ENCODE measurements at places on chromosomes 1 and 21.

- peak; percentile 81 for DNase-seq
These were observed 99.5 kb upstream of the BMP8A start for GRCh38 chr1:39391691-39392679.

GRCh38 chr1:92929461-92929860 lies 31.8 kb downstream of the DIPK1A start:
- DNase-seq, result no peak

GRCh38 chr1:60041783-60042182 lies 31.8 kb downstream of the C1orf87 start:
- DNase-seq, result no peak

GRCh38 chr1:200862713-200863415 lies 9.9 kb upstream of the GPR25 start:
- DNase-seq, result no peak

DNA sequence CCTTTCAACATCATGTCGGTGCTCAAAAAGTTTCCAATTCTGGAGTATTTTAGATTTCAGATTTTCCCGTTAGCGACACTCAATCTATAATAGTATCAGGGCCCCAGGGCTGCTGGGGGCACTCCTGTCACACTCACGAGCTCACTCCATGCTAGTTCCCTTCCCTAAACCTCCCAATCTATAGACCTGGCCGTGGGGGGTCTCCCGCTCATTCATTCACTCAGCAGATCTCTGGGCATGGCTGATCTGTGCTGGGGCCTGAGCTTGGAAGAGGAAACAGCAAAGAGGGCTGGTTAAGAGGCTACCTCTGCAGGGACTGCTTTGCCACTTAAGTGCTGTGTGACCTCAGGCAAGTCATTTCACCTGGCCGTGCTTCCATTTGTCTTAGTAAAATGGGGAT lies 46.8 kb upstream of the LAPTM5 start:
- no peak for DNase-seq

DNA sequence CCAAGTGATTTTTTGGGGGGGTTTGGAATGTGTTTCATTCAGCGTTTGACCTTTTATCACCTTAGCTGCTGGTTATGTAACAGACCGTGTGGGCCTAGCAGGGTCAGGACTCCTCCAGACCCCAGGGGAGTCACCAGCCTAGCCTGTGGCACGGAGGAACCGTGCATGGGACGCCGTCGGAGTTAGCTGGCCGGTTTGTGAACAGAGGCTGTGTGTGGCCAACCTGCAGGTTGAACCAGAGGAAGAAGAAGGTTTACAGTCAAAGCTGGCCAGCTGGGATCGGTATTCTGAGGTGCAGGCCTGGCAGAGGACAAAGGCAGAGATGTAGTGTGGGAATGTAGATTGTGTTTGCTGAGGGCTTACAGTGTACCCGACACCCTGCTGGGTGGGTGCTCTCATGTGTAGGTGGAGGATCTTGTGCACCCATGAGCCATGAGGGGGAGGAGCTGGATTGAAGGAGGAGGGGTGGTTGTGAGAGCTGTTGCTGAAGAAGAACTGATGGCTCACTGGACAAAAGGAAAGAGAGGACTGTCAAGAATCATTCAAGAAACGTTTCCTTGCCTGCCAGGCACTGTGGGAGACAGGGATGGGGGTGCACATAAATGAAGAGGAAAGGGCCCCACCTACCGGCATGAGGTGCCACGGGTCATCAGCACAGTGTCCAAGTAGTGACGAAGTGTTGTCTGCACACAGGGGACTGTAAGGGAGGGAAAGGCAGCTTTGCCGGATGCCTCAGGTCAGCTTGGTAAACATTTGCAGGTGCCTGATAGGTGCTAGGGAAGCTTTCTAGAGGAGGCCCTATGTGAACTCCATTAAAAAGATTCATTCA lies 40.0 kb upstream of the PWP2 start:
- DNase-seq, result no peak

GRCh38 chr21:35275776-35276175 lies 226.7 kb upstream of the RUNX1 start:
- no peak for DNase-seq

- no peak for DNase-seq
These were observed 870.5 kb upstream of the CXADR start for GRCh38 chr21:16642353-16642752.

GRCh38 chr1:244388961-244389360 lies 62.7 kb downstream of the ADSS2 start:
- no peak for DNase-seq

GRCh38 chr1:4006676-4007374 lies 106.8 kb upstream of the C1orf174 start:
- no peak for DNase-seq

DNA sequence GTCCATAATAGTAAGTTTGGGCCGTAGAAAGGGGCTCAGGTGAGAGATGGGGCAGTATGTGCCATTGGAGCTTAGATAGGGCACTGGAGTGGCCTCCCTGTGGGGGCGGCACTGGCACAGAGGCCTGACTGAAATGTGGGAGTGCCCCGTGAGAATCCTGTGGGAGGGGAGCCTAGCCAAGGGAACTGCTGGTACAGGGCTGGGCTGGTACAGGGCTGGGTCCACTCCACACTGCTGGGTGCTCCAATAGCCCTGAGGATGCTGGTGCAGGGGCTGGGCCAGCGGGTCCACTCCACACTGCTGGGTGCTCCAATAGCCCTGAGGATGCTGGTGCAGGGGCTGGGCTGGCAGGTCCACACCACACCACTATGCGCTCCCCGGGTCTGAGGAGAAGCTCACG lies 44.8 kb upstream of the PWP2 start:
- DNase-seq, result no peak

GRCh38 chr1:200368556-200368955 lies 41.3 kb downstream of the ZNF281 start:
- DNase-seq, result no peak

DNA sequence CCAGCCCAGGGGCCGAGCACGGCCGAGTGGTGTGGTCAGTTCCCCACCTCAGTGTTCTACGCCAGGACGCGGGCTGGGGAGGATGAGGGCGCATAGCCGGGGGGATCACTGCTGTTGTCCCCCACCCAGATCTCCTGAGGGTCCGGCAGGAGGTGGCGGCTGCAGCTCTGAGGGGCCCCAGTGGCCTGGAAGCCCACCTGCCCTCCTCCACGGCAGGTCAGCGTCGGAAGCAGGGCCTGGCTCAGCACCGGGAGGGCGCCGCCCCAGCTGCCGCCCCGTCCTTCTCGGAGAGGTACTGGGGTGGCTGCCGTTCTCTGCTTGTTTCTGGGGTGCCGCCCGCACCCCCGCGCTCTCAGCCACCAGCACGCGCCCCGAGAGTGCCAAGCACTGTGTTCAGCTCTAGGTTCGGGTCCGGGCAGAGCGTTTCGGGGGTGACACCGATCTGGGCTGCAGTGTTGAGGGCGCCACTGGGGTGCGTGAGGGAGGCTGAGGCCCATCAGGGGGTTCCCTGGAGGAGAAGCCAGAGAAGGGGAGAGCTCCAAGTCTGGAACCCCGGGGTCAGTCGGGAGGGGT lies 17.4 kb downstream of the SAMD11 start:
- no peak for DNase-seq
